ENCODE measurements at places on chromosomes 12 and 14.

GRCh38 chr12:129049917-129050316, 196.6 kb downstream of the GLT1D1 start:
- DNase-seq, result no peak

GRCh38 chr12:3596703-3597415, 105.9 kb downstream of the PRMT8 start:
- DNase-seq, result no peak

DNA sequence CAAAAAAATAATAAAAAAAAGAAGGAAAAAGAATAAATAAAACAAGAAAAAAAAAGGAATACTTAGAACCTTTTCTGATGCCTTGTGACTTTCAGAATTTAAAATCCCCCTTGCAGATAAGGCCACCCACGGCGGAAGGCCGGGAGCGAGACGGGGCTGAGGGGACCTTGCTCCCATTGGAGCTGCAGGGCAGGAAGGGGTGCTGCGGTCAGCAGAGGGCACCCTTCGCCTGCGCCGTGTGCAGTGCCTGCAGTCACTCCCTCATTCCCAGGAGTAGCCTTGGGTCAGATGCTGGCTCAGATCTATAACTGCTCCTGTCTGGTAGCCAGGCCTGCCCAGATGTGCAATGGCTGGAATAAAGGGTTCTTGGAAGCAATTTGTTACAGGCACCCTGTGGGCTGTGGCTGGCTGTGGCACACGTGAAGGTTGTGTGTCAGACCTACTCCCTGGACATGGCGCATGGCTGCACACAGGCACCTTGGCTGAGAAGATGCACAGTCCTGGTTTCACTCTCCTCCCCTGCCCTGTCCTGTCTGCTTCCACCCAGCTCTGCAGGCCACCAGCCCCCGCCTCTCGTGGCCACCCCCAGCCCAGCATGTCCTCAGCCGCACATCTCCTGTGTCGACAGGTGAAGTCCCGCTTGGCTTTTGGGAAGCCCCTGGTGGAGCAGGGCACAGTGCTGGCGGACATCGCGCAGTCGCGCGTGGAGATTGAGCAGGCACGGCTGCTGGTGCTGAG, 13.4 kb upstream of the ALDH2 start:
- no peak for DNase-seq

GRCh38 chr14:58693048-58693447, 55.3 kb downstream of the DACT1 start:
- DNase-seq, result no peak

GRCh38 chr14:39091716-39092115, 11.3 kb downstream of the SEC23A start:
- no peak for DNase-seq

DNA sequence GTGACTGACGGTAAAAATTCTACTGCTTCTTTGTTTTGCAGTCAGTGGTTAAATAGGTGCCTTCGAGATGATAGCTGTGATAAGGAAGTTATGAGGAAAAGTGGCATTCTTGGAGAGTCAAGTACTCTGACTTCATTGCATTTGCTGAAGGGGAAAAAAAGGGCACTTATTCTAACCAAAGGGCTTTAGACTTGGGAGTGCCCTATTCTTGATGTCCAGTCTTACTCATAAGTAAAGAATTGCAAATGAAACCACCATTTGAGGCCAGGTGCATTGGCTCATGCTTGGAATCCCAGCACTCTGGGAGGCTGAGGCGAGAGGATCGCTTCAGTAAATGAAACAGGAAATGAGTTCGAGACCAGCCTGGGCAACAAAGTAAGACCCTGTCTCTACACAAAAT, 40.3 kb downstream of the BRAP start:
- DNase-seq, result no peak

- DNase-seq, result no peak
Measured at GRCh38 chr14:58118097-58118815, 33.8 kb downstream of the ARMH4 start.

- DNase-seq, result no peak
Measured at GRCh38 chr14:59510966-59511365, 26.6 kb downstream of the JKAMP start.

DNA sequence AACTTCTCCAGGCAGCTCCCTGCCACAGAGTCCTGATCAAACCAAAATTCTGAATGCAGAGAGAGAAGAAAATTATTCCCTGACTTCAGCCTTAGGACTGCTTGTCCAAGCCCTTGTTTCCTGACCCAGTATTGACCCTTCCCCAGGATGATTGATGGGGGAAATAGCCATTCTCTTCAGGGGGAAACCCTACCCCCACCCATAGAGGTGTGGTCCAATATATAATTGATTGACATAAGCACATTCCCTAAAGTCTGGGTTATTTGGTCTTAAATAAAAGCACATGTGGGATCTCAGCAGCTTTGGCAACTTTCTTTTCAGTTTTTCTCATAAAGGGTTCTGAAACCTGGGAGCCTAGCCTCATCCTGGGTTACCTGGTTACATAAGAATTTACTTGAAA, 201.2 kb upstream of the DDHD1 start:
- no peak for DNase-seq

GRCh38 chr12:101298426-101298825, 18.5 kb downstream of the UTP20 start:
- no peak for DNase-seq

DNA sequence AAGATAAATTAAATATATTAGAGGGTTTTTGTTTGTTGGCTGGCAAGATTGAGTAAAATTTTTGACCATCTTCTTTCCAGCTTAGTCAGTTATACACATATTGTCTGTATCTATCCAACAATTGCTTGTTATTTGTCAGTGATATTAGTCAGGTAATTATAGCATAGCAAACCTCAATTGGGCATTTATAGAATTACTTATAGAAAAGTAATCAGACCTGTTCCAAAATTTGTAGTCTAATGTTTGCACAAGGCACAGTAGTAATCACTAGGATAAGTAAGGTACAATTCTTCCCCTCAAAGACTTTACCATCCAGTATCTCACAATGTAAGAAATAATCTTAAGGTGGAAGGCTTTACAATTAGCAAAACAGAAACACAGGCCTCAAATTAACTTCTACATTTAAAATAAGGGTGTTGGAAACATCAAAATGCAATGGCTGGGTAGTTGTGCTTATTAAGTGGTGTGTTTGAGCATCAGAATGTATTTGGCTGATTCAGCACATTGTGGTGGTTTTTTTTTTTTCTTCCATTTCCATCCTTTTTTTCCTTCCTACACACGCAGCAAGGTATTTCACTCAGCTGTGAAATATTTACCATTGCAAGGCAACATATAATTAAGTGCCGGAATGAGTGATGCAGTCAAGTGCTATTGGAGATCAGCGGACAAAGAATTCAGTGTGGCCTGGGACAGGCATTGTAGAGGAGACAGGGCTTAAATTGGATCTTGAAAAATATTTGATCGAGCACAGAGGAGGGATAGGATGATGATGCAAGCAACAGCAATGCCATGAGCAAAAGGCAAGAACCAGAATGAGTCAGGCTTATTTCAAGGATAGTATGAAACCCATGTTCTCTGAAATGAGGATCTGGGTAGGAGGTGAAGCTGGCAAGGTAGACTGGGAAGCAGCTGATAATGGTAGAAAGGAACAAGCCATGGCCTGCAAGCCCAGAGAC, 178.2 kb downstream of the AKAP6 start:
- DNase-seq, result no peak

DNA sequence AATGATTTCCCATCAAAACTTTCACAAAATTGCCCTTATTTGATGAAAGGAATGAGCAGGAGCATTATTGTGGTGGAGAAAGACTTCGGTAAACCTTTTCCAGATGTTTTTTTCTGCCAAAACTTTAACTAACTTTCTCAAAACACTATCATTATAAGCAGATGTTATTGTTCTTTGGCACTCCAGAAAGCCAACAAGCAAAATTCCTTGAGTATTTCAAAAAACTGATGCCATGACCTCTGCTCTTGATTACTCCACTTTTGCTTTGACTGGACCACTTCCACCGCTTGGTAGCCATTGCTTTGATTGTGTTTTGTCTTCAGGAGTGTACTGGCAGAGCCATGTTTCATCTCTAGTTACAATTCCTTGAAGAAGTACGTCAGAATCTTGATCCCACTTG, 29.7 kb upstream of the RAB21 start:
- DNase-seq, result no peak

- no peak for DNase-seq
Measured at GRCh38 chr12:132641811-132642650, 23.5 kb downstream of the P2RX2 start.

GRCh38 chr12:70469221-70469820, 103.2 kb downstream of the KCNMB4 start:
- no peak for DNase-seq

DNA sequence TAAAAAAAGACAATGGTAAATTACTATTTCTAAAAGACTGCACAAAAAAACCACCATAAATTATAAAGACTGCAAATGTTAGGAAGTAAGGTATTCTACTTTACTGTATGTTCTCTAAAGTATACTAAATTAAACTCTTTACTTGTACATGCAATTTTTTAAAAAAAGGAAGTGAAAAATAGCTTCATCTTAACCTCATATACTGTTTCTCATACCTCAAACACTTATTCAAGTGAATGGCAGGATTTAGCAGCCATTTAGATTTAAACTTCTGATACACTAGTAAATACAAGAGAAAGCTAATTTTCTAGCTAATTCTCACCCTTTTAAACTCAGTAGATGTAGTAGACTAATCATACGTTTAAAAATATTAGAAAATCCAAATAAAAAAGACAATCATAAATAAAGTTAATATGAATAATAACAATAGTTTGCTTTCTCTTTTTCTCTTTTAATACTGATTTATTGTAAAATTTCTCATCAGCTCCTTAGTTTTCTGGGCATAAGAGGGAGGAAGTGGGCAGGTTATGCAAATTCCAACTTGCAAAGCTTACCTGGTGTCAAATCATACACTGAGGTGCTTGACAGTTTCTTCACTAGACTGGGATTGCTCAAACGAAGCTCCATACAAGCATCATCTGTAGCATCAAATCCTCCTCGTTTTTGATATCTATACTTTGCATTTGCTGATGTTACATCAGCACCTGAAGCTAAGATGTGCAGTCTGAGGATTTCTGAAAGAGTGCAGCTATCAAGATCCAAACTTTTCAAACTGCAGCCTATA, 71.0 kb upstream of the CFL2 start:
- DNase-seq, result no peak

- DNase-seq, result no peak
Measured at GRCh38 chr12:12445165-12445881, 88.4 kb downstream of the BORCS5 start.

DNA sequence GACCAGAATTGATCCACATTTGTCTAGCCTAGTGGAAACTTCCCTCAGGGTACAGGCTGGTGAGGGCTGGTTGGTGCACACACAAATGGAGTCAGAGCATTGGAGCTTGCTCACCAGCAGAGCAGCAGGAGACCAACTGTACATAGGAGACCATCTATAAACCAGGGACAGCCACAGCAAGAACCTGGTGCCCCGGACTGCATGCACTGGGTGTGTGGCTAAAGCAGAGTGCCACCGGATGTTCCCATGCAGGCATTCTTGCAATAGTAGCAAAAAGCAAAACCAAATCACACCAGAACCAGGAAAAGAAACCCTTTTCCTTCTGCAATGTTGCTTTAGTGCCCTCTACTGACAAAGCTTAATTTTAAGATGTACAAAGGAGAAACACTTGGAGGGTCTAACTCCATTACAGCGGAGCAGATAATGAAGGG, 136.4 kb downstream of the MDGA2 start:
- no peak for DNase-seq

- DNase-seq, result no peak
Measured at GRCh38 chr14:77663293-77663692, 44.5 kb downstream of the ALKBH1 start.

GRCh38 chr12:66010787-66011547, 119.6 kb downstream of the LLPH start:
- DNase-seq, result no peak

- no peak for DNase-seq
Measured at GRCh38 chr12:54007538-54008259, 1.1 kb upstream of the HOXC8 start.

GRCh38 chr12:78898416-78898815, 33.8 kb downstream of the SYT1 start:
- DNase-seq, result no peak

DNA sequence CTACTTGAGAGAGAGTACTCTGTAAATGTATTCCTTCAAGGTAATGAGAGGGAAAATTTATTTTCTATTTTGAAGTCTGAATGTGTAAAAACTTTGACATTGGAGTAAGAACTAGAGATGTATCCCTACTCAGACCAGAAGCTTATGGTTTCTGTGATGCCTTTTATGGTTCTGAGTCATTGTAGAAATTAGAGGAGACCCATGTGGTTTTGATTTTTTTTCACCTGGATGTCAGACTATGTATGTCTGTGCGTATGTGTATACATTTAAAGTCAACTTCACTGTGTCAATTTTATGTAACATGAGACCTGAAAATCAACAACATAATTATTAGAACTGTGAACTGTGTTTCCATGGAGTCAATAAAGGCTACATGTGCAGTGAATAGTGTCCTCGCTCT, 302.0 kb downstream of the TRHDE start:
- no peak for DNase-seq

DNA sequence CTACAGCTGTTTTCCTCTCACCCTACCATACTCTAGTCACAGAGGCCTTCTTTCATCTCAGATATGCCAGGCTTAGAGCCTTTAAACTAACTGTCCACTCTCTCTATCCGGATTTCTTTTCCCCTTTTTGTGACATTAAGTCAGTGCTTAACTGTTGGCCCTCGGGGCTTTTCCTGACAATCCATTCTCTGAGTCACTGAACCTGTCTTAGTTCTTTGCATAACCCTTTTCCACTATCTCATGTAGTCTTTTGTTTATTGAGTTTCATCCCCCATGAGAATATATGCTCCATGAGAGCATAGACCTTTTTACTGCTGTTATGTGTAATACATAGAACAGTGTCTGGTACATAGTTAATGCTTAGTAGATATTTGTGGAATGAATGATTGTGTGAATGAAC, 68.7 kb downstream of the PLEKHA5 start:
- DNase-seq, result no peak

- no peak for DNase-seq
Measured at GRCh38 chr14:34190717-34191116, 239.8 kb upstream of the EGLN3 start.

- DNase-seq, result no peak
Measured at GRCh38 chr14:59564366-59564765, 12.2 kb downstream of the CCDC175 start.

DNA sequence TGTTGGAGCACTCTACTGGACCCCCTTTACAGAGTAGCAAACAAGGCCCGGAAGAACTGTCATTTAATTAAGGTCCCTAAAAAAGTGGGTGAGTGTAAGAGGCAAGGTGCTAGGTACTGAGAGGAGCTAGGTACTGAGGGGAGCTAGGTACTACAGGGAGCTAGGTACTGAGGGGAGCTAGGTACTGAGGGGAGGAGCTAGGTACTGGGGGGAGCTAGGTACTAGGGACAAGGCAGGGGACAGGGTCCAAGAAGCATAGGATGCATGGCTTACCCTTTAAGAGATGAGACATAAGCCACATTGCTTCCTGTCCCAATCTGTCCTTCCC, 4.9 kb downstream of the KRT5 start:
- no peak for DNase-seq

Data from activated gamma-delta T cell treated with anti-CD3 and anti-CD28 coated beads, Interleukin-2, amount 50 U/mL, for 16 hours (primary cell).